ENCODE measurements at places on chromosomes 6 and 20.

DNA sequence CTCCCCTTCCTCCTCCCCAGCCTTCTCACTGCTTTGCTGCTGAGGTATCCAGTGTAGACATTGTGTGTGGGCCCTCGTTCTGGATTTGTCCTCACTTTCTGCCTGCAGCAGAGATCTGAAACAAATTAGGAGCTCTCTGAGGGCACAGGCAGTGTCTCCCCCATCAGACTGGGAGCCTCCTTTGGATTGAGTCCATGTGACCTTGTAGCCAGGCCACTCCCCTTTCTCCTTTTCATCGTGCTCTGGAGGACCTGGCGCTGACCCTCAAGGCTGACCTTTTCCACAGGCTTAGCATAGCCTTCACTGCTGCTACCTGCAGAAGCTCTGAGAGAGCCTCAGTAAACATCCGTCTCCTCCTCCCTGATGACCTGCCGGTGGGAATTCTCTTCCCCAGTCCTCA lies 26.2 kb downstream of the VEGFA start:
- H3K27ac ChIP-seq = no peak overlapping the region
- no peak for DNase-seq
- H3K36me3 ChIP-seq = no peaks in the 10 kb centered on the region
- no peaks in the 10 kb centered on the region for H3K27me3 ChIP-seq

DNA sequence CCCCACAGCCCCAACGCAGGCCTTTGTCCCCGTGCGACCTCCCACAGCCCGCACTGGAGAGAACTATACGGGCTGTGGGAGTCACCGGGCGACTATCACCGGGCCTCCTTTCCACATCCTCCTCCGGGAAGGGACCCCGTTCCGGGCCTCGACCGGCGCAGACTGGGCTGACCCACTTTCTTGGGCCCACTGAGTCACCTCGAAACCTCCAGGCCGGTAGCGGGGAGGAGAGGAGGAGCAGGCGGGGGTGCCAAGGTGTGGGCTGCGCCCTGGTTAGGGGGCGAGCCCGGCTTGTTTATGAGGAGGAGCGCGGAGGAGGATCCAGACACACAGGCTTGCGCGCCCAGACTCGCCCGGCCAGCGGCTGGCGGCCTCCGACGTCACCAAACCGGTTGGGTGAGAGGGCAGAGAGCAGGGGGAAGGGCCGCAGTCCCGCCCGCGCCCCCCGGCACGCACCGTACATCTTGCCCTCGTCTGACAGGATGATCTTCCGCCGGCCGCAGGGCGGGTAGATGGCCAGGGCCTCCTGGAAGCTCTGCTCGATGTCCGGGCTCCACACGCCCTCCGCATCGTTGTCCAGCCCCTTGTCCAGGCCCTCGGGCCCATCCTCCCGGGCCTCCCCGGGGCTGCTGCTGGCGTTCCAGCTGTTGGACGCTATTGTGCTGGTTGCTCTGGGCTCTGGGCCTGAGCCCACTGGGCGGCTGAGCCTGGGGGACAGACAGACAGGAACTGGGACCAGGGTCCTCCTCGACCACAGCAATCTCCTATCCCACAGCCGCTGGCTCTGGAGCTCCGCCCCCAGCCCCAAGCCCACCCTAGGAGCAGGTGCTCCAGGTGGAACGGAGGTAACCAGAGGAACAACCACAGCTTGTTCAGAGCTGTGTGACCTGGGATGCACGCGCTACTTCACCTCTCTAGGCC lies 10.6 kb downstream of the TEAD3 start:
- no peak for DNase-seq
- H3K27ac ChIP-seq = peak overlapping the region; percentile 27
- H3K4me3 ChIP-seq = peak overlapping the region; percentile 40
- peaks cover 26% of the 10 kb centered on the region for H3K36me3 ChIP-seq

DNA sequence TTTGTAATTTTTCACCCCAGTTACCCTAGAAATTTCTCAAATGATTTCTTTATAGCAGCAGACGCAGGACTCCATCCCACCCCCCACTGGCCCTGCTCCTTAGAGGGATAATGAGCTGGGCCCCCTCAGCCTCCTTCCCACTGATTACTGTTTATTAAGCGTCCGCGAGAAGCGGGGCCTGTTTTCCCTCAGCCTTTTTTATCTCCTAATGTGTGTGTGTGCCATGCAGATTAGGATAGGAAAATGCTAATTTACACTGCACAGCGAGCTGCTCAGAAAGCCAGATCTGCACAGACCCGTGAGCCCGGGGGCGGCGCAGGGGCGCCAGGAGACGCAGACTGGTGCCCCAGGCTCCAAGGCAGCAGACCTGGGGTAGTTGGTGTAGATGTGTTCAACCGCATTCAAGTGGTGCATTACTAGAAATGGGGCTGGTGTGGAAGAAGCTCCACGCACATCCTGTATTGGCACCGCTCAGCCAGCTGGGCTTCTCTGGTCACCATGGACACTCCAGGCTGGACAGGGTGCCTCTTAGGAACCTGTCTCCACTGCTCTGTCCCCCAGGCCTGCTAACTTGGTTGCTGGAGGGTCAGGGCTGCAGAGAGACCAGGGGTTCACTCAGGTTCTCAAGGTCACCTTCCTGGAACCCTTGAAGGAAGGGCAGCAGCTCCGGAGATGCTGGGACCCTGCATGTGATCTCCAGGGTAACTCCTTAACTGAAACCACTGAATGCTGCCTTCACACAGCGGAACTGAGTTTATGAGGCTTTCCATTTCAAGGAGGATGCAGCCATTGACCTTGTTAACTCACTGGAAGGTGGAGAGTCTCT lies 256.3 kb downstream of the ERMARD start:
- peaks cover 13% of the 10 kb centered on the region for H3K4me1 ChIP-seq
- H3K4me3 ChIP-seq = no peak overlapping the region
- H3K27ac ChIP-seq = no peak overlapping the region
- DNase-seq = no peak

- peaks cover 36% of the 10 kb centered on the region for H3K4me1 ChIP-seq
- DNase-seq = peak; percentile 64
- H3K27ac ChIP-seq = peak overlapping the region; percentile 93
- H3K4me3 ChIP-seq = no peak overlapping the region
- no peaks in the 10 kb centered on the region for H3K36me3 ChIP-seq
These were observed 692.9 kb downstream of the QKI start for GRCh38 chr6:164107297-164107995.

DNA sequence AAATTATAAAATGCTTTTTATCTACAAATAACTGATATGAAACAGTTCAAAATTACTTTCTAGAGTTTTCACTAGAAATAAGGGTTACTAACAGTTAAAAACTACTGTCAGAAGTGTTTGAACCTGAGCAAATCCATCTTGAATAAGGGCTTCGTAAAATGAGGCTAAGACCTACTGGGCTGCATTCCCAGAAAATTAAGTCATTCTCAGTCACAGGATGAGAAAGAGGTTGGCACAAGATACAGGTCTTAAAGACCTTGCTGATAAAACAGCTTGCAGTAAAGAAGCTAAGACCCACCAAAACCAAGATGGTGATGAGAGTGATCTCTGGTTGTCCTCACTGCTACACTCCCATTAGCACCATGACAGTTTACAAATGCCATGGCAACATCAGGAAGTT lies 93.7 kb downstream of the PLG start:
- no peak overlapping the region for H3K27ac ChIP-seq
- H3K4me3 ChIP-seq = no peak overlapping the region
- DNase-seq = no peak
- H3K36me3 ChIP-seq = no peaks in the 10 kb centered on the region

GRCh38 chr6:141443032-141443431 lies 689.7 kb upstream of the GJE1 start:
- no peak overlapping the region for H3K4me3 ChIP-seq
- no peak for DNase-seq
- H3K36me3 ChIP-seq = no peaks in the 10 kb centered on the region
- no peaks in the 10 kb centered on the region for H3K27me3 ChIP-seq
- no peaks in the 10 kb centered on the region for H3K4me1 ChIP-seq

DNA sequence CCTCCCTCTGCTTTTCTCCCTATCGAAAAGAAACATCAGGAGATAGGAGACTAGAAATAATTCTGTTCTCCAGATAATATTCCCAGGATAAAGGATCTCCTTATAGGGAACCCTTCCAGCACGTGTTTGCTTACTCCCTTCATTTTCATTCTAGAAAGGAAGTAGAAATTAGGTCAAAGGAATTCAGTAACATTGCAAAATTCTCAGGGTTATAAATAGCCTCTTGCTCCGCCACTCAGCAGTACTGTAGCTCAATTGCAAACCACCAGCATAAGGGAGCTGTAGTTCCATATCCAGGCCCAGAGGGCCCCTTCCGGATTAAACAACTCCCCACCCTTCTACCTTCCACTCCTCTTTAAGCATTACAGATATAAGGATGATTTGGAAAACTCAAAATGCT lies 6.2 kb downstream of the ELMO2 start:
- H3K36me3 ChIP-seq = peaks cover 28% of the 10 kb centered on the region
- H3K27ac ChIP-seq = peak overlapping the region; percentile 91
- peak overlapping the region; percentile 41 for H3K4me3 ChIP-seq

DNA sequence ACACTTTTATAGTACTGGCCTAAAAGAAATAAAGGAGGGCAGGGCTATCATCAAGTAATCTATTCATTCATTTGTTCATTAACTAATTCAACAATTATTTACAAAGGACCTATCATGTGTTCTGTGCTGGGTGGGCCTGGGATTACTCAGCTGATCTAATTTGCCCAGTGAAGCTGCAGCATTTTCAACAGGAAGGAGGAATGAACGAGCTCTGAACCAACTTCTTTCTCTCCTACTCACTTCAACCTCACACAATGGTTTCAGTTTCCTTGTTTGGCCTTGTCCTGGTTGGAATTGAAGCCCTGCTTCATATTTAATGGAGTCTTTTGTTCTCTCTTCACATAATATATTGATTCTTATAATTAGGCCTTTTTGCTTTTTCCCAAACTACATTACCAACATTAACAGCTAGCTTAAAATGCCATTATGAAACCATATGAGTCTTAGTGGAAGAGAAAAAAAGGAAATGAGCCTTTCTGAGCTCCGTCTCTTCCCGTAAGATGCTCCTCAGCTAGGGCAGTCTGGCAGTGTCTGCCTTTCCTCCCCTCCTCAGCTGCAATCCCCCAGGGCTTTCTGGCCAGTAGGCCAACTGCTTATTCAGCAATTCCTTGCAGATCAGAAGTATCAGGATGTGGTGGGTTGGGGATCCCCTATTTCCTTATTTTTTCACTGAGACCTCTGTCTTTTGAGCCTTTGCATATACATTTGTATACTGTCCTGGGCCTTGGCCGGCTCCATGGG lies 79.4 kb upstream of the NRN1 start:
- H3K27ac ChIP-seq = no peak overlapping the region
- H3K4me3 ChIP-seq = no peak overlapping the region
- H3K27me3 ChIP-seq = no peaks in the 10 kb centered on the region
- peak; percentile 8 for DNase-seq
- no peaks in the 10 kb centered on the region for H3K36me3 ChIP-seq
- no peaks in the 10 kb centered on the region for H3K4me1 ChIP-seq

- DNase-seq = no peak
- no peaks in the 10 kb centered on the region for H3K36me3 ChIP-seq
- peaks cover 3% of the 10 kb centered on the region for H3K4me1 ChIP-seq
- H3K4me3 ChIP-seq = no peak overlapping the region
- no peaks in the 10 kb centered on the region for H3K27me3 ChIP-seq
- peak overlapping the region; percentile 53 for H3K27ac ChIP-seq
These were observed 37.2 kb upstream of the RNF24 start for GRCh38 chr20:4052554-4052953.
